Tibial artery (tissue), 4 donors: ENCODE measurements at places on chromosomes 2 and 18.

GRCh38 chr18:52596748-52597435 is 256.9 kb downstream of the DCC start:
- H3K4me1 ChIP-seq = no peaks in the 10 kb centered on the region

GRCh38 chr18:21387886-21388285 is 145.9 kb downstream of the GREB1L start:
- H3K36me3 ChIP-seq = no peaks in the 10 kb centered on the region
- H3K27me3 ChIP-seq = no peaks in the 10 kb centered on the region
- H3K4me1 ChIP-seq = peaks cover 3% of the 10 kb centered on the region
- no peak overlapping the region for H3K27ac ChIP-seq
- DNase-seq = no peak
- H3K4me3 ChIP-seq = no peak overlapping the region

- no peak overlapping the region for H3K4me3 ChIP-seq
- H3K4me1 ChIP-seq = no peaks in the 10 kb centered on the region
- no peaks in the 10 kb centered on the region for H3K27me3 ChIP-seq
- DNase-seq = no peak
- H3K27ac ChIP-seq = no peak overlapping the region
Measured at GRCh38 chr2:67600946-67601345, 203.8 kb downstream of the ETAA1 start.

DNA sequence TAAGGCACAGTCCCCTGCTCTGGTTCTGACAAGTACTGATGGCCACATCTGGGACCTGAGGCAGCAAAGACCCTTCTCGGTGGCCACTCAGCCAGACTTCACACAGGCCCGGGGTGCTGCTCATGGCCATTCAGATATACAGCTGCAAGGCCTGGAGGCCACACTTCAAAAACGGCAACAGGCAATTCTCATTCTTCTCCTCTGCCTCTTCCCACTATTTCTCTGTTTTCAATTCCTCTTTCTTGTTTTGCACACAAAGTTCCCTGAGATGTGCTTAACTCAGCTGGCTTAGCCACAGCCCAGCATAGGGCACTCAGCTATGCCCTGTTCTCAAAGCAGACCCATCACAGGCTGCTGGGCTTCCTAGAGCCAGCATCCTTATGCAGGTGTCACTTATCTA is 29.9 kb downstream of the PTPN18 start:
- no peak overlapping the region for H3K4me3 ChIP-seq
- no peaks in the 10 kb centered on the region for H3K4me1 ChIP-seq
- DNase-seq = no peak
- H3K27ac ChIP-seq = no peak overlapping the region
- H3K36me3 ChIP-seq = no peaks in the 10 kb centered on the region

DNA sequence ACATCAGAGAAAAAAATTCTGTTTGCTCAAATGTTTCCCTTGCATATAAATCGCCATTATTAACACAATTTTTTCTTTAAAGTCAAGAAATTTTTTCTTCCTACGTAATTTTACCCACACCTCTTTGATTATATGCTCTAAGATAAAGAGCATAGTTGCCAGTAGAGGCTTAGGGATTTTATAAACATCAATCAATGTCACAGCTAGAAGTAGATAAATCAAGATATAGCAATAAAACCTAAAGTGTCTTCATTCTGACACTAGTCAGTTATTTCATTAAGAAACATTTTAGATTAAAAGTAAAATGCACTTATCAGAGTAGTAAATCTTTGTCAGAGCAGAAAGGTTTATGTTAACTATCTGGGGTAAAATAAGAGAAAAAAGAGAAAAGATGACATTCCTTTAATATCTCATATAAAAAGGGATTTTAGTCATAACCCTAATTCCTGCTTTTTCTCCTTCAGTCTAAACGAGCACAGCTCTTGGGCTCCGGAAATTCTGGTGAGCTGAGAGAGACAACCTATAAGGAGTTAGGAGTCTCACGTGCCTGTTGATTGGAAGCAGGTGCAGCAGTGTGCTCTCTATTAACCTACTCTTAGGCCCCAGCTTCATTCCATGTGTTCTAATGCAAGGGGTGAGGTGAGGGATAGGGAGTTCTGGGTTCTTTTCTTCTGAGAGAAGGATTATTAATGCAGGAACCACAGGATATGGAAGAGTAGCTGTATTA is 172.4 kb upstream of the GULP1 start:
- H3K27ac ChIP-seq = no peak overlapping the region
- H3K4me3 ChIP-seq = no peak overlapping the region
- DNase-seq = no peak

- H3K27ac ChIP-seq = peak overlapping the region; percentile 64
- no peak overlapping the region for H3K4me3 ChIP-seq
- H3K4me1 ChIP-seq = peaks cover 18% of the 10 kb centered on the region
Measured at GRCh38 chr18:23377669-23378301, 75.3 kb upstream of the RIOK3 start.

GRCh38 chr2:26483957-26484565 is 6.1 kb upstream of the OTOF start:
- H3K4me1 ChIP-seq = no peaks in the 10 kb centered on the region
- no peak for DNase-seq

DNA sequence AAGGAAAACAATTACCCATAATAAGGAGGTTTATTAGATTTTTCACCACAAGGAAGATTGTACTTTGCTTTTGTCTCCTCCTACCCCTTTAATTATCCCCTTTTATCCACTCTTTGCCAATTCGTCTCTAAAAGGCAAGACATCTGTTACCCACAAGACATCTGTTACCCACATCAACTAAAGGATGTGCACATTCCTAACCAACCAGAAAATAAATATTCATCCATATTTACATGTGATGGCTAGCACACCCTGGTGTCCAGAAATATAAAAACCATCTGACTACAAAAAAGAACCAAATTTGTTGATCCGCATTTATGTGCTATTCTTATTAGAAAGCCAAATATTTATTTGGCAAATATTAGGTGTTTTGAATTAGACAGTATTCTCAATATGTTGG is 35.7 kb downstream of the ACVR1C start:
- H3K27ac ChIP-seq = no peak overlapping the region
- H3K4me3 ChIP-seq = no peak overlapping the region
- no peaks in the 10 kb centered on the region for H3K36me3 ChIP-seq
- H3K4me1 ChIP-seq = peaks cover 14% of the 10 kb centered on the region
- no peak for DNase-seq

GRCh38 chr2:191056228-191056627 is 42.3 kb upstream of the STAT1 start:
- H3K4me3 ChIP-seq = no peak overlapping the region
- no peaks in the 10 kb centered on the region for H3K27me3 ChIP-seq
- H3K4me1 ChIP-seq = no peaks in the 10 kb centered on the region
- DNase-seq = no peak

DNA sequence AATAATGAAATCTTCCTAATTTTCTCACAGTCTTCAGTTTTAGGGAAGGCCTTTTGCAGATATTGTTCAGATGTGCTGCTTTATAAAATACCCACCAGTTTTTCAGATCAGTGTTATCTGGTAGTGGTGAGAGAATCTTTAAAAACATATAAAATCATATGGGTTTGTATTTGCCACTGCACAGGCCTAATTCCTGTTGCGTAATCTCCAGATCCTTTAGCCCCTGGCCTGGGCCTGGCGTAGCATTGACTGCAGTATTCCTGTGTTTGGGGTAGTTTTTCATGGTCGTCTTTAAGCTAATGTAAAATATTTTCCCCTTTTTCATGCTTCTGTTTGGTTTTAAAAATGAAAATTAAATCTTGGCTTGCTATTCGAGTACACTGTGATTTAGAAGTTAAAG is 43.2 kb downstream of the TSHZ1 start:
- H3K4me3 ChIP-seq = no peak overlapping the region
- no peak overlapping the region for H3K27ac ChIP-seq
- H3K36me3 ChIP-seq = no peaks in the 10 kb centered on the region
- DNase-seq = no peak

DNA sequence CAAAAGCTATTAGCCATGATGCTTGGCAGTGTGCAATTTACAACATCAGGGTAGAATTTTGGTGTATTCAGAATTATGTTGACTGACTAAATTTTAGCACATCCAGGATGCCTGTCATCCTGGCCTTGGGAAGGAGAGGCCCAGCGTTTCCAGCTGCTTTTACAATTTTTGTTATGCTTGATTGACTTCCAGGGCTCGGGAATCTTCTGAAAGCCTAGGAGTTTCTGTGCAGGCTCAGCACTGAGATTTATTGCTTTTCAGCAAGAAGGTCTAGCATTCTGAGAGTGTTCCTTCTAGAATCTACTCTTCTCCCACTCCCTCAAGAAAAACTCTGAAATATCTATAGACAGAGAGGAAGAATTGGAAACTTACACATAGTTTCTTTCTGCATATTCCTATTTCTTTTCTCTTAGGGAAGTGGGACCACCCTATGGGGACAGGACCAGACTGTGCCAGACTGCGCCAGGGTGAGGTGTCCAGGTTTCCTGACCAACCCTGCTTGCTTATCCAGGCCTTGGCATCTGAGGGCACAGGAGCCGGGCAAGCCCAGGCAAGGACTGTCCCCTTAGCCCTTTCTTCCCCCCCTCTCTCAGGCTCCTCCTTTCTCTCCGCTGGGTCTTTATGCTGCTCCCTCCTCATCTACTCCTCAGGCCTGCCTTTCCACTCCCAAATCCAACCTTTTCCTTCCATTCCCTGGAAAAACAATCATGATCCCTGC is 26.9 kb downstream of the MAIP1 start:
- H3K4me3 ChIP-seq = no peak overlapping the region
- H3K27ac ChIP-seq = no peak overlapping the region
- no peak for DNase-seq
- H3K36me3 ChIP-seq = no peaks in the 10 kb centered on the region
- no peaks in the 10 kb centered on the region for H3K27me3 ChIP-seq

- H3K4me1 ChIP-seq = no peaks in the 10 kb centered on the region
- DNase-seq = no peak
- H3K27me3 ChIP-seq = no peaks in the 10 kb centered on the region
- H3K4me3 ChIP-seq = no peak overlapping the region
- no peak overlapping the region for H3K27ac ChIP-seq
Measured at GRCh38 chr2:126220331-126220730, 435.6 kb upstream of the GYPC start.

DNA sequence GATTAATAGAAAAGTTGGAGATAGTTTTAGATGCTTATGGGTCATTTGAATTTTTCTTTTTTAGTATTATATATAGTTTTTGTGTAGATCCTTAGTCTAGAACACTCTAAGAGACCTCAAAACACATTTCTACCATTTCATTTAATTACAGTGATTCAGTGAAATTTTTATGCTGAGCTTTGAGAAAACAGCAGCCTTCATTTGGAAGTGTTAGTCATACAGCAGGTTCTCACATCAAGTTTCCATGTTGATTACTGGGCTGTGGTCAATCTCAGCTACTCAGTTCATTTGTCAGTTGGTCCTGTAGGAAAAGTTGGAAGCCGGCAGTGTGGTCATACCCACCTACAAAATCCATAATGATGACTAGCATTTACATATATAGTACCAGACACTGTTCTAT is 37.9 kb downstream of the MAP3K19 start:
- H3K27ac ChIP-seq = no peak overlapping the region
- no peaks in the 10 kb centered on the region for H3K27me3 ChIP-seq
- no peak overlapping the region for H3K4me3 ChIP-seq
- H3K4me1 ChIP-seq = no peaks in the 10 kb centered on the region
- DNase-seq = no peak

DNA sequence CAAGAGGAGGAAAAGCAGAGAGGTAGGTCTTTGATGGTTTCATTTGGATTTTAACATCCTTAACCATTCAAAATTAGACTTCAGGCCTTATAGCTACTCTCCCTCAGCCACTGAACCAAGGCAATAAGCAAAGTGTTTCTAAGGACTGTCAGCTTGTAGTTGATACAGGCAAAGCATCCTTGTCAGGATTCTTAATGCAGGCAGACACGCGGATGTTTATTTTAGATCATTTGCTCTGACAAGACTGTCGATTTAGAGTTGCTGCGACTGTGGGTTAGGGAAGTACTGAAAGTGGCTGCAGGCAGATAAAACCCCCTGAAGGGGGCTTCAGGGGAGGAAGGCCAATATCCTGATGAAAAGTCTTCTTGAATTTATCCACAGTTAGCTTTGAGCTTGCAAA is 46.6 kb downstream of the CDH20 start:
- H3K4me1 ChIP-seq = no peaks in the 10 kb centered on the region
- no peak for DNase-seq
- no peak overlapping the region for H3K4me3 ChIP-seq
- H3K36me3 ChIP-seq = no peaks in the 10 kb centered on the region

DNA sequence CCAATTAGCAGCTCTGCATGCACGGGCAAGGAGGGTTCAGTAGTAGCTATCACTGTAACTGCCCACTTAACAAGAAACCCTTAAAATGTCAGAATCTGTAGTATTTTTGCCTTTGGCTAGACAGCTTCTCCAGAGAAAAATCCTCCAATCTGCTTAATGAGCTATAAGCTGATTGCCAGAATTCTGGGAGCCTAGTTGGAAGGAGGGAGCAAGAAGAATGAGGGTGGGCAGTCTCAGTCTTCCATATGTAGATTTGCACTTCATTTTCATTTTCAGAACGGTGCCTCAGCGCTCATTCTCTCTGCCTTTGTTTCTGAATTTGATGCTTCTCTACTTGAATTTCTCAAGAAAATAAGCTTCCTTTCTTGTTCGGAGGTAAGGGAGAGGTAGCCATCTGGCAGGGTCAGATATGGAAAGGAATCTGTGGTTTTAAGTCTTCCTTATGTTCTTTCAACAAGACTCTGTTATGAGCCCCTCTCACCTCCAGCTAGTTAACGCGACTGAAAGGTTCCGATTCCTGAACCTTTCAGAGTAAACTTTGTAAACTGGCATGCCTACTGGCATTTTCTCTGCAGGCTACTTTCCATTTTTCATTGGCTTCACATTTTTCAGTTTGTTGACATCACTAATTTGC is 53.5 kb downstream of the HNRNPLL start:
- no peak overlapping the region for H3K27ac ChIP-seq
- no peak for DNase-seq
- no peaks in the 10 kb centered on the region for H3K27me3 ChIP-seq
- H3K4me1 ChIP-seq = no peaks in the 10 kb centered on the region
- no peak overlapping the region for H3K4me3 ChIP-seq

DNA sequence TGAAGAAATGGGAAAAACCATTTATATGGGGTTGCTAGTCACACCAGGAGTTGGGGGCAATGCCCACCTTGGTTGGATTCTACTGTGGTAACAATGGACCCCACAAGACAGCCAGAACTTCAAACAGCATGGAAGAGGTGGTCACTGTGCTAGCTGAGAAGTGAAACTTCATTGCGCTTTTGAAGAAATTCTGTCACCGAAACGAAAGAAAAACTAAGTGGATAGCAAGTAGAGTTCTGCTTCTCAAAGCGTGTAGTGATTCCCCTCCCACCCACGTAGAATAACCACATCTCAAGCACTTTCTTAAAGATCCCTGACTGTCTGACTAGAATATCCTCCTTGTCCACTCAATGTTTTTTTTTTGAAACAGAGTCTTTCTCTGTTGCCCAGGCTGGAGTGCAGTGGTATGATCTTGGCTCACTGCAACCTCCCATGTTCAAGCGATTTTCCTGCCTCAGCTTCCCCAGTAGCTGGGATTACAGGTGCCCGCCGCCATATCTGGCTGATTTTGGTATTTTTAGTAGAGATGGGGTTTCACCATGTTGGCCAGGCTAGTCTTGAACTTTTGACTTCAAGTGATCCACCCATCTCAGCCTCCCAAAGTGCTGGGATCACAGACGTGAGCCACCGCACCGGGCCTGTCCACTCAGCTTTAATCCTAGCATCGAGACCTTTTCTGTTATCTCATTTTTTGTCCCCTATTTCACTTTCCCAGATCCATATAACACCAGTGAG is 30.1 kb upstream of the CCL20 start:
- no peak for DNase-seq
- H3K4me1 ChIP-seq = no peaks in the 10 kb centered on the region
- no peaks in the 10 kb centered on the region for H3K27me3 ChIP-seq
- H3K4me3 ChIP-seq = no peak overlapping the region
- no peaks in the 10 kb centered on the region for H3K36me3 ChIP-seq
- H3K27ac ChIP-seq = no peak overlapping the region

- no peaks in the 10 kb centered on the region for H3K27me3 ChIP-seq
- no peak overlapping the region for H3K4me3 ChIP-seq
- H3K4me1 ChIP-seq = peaks cover 17% of the 10 kb centered on the region
- no peak for DNase-seq
Measured at GRCh38 chr18:23664674-23665073, 2.0 kb upstream of the ANKRD29 start.
